Cortex of kidney (tissue), 1 donor: ENCODE measurements at places on chromosomes 4 and X.

GRCh38 chr4:17968721-17969120, 52.8 kb downstream of the LCORL start:
- no peak for DNase-seq

DNA sequence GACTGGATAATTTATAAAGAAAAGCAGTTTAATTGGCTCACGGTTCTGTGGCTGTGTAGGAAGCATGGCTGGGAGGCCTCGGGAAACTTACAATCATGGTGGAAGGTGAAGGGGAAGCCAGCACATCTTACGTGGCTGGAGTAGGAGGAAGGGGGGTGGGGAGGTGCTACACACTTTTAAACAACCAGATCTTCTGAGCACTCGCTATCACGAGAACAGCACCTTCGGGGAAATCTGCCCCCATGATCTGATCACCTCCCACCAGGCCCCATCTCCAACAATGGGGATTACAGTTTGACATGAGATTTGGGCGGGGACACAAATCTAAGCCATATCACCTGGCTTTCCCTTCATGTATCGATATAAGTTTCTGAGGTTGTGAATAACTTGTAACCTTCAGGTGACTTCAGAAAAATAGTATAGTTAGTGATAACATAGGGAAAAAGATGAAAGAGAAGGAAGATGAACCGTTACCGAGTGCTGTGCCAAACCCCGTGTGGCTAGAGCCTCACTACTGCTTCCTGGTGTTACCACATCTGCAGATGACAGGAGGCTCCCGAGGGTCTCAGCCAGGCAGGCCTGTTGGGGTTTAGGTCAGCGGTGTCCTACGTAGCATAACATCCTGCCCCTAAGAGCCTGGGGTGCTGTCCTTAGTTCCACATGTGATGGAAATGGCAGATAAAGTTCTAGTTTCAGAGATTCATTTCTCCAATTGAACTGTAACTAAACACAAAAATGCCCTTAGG, 103.5 kb downstream of the TNIP2 start:
- DNase-seq, result no peak

DNA sequence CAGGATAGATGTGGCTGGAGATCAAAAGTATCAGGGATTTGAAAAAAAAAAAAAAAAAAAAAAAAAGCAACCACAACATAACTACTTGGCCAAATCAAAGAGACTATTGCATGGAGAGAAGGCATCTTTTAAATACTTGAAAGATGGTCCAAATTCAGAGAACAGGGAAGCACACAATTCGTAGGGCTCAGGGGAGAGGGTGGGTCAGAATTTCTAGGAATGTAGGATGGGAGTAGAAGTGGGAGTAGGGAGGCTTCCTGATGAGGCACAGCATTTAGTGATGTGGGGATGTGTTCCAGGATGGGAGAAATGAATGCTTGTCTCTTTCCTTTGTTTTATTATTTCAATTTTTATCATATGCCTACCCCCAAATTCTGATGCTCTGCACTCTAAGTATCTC, 36.3 kb downstream of the RTL3 start:
- no peak for DNase-seq

DNA sequence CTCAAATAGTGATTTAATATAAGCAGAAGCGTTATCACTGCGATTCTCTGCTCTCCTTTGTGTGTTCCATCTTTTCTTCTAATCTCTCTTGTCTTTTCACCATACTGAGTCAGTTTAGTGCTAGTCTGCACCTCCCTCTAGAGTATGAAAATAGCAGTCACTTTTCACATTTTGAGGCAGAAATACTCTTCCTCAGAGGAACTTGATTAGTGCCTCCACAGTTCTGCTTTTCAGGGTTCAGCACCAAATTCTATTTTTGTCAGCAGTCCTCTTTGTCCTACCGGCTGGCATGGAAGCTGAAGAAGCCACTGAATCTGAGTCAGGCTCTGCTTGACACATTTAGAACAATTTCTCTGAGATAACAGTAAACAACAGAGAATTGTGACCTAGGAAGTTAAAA, 49.7 kb upstream of the ANKRD17 start:
- DNase-seq, result no peak

- no peak for DNase-seq
Observed at GRCh38 chr4:80173401-80173800, 23.9 kb upstream of the PRDM8 start.

DNA sequence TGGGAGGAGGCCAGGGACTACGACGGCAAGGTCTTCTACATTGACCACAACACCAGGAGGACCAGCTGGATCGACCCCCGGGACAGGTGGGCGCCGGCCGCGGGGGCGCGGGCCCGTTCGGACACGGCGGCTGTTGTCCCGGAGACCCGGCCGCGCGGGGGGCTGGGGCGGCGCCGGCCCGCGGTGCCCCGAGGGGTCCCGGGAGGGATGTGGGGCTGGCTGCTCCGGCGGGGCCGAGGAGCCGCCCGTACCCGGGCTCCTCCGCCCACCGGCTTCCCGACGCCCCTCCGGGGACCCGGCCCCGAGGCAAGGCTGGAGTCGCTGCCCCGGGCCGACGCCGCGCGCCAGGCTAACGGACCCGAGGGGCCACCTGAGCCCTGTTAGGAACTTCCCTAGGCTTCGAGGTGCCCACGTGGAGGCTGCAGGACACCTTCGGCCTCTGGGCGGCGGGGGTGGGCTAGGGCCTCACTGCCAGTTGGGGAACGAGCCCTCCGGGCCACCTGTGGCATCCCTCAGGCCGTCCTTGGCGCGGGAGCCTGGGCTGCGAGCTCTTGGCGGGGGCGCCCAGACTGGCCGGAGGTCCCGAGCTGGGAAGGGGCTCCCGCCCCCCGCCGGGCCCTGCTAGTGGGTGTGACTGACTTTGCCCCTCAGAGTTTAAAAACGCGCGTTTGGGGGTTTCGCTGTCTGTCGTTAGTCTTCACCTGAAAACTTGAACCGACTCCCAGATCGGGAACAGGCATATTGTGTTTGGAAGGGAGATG, 660 bp downstream of the WWC2 start:
- no peak for DNase-seq

DNA sequence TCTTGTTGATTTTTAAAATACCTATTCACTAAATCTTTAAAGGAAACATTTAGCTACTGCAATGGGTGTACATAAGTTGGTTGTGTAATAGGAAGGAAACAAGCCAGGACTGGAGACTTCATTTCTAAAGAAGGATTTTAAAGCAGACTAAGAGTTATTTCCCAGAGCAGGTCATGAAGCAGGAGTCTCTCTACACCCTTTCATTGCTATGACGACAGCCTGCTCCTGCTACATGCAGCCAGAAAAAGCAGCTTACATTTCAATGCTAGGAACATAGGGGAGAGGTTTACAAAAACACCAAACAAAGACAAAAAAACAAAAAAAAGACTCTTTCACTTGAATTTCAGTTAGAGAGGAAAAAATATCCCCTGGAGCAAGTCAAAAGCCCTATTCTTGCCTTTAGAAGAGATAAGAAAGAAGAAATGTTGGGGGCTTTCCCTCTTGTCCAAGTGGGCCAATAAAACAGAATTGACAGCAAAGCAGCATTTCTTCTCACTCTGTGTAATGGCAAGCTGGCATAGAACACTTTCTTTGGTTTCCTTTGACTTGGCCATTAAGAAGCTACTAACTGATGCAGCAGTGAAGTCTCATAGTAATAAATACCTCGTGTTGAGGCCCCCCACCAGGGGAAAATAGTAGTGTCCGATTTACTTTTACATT, 3.4 kb downstream of the SPARCL1 start:
- DNase-seq, result no peak

- no peak for DNase-seq
Observed at GRCh38 chrX:149825424-149825823, 43.7 kb downstream of the MAGEA9 start.

- no peak for DNase-seq
Observed at GRCh38 chrX:15245896-15246295, 24.0 kb downstream of the ASB9 start.

GRCh38 chr4:19508442-19508841, 743.3 kb upstream of the SLIT2 start:
- DNase-seq, result no peak

GRCh38 chrX:150648296-150648940, 44.8 kb upstream of the MTMR1 start:
- DNase-seq, result no peak

GRCh38 chr4:6367371-6367851, 97.8 kb downstream of the WFS1 start:
- no peak for DNase-seq

- no peak for DNase-seq
Observed at GRCh38 chrX:11619441-11619840, 46.3 kb downstream of the ARHGAP6 start.

DNA sequence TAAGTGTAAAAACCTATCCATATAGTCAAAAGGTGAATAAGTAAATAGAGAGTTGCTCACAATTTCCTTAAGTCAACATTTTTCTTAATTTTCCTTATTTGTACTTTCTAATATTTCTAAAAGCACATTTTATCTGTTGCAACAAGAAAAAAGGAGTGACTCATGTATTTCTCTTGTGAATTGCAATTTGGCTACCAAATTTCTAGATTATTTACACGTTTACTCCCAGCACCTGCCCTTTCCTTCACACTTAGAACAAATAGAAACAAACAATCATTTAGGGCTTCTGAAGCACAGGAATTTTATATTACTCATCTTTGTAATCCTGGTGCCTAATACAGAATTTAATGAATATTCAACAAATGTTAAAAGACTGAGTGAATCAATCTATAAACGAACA, 22.2 kb downstream of the BTC start:
- DNase-seq, result no peak

- no peak for DNase-seq
Observed at GRCh38 chrX:6465756-6466155, 69.2 kb downstream of the VCX3A start.

- DNase-seq, result no peak
Observed at GRCh38 chrX:143017272-143017671, 8.5 kb upstream of the SPANXN4 start.

DNA sequence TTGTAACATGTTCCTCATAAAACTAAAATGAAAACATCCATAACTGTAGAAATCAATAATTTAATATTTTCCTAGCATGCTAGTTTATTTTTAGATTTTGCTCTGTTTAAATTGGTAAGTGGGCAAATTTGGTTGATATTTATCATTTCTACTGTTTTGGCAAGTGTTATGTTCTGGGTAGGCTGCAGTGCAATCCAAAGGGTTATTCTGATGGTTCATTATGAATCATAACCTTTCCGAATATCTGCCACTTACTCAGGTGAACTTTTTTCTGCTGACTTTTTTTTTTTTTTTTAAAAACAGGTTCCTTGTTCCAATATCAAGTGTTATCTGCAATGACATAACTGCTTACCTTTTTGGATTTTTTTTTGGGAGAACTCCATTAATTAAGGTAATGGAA, 52.0 kb downstream of the CDS1 start:
- no peak for DNase-seq

GRCh38 chr4:145851511-145852201, 87.0 kb downstream of the ZNF827 start:
- no peak for DNase-seq

- no peak for DNase-seq
Observed at GRCh38 chrX:45766981-45767501, 566.4 kb upstream of the DIPK2B start.

DNA sequence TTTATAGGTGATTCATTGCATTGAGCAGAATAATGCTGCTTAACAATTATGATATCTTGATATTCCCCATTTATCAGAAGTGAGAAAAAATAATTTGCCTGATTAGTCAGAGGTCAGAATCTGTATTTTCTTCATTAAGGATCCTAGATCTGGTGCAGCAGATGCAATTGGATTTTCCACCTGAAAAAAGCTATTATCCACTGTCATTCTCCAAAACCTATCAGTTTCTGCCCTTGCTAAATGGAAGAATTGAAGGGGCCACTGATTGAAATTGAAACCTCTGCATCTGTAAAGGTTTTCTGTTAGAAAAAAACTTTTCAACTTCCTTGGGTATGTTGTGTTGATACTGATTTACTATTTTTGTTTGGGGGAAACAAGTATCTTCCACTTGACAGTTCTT, 636.0 kb upstream of the NDST4 start:
- no peak for DNase-seq

GRCh38 chrX:11791537-11791936, 33.5 kb downstream of the MSL3 start:
- DNase-seq, result no peak

GRCh38 chrX:18422886-18423285, 2.5 kb upstream of the CDKL5 start:
- no peak for DNase-seq

DNA sequence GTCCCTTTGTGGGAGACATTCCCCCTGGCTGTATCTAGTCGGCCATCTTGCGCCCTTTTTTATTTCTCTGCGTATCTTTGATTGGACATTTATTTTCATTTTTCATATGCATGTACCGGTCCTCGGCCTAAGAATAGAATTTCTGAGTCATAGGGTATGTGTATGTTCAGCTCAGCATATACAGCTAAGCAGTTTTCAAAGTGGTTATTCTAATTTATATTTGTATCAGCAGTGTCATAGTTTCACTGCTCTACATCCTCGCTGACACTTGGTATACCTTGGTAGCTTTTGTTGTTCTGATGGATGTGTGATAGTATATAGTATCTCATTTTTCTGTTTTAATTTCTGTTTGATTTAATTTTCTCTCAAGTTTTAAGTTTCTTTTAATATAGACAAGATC, 38.7 kb downstream of the BEX3 start:
- DNase-seq, result no peak

- no peak for DNase-seq
Observed at GRCh38 chrX:138872537-138872936, 161.0 kb upstream of the FGF13 start.

- DNase-seq, result no peak
Observed at GRCh38 chr4:22596409-22596808, 80.5 kb upstream of the ADGRA3 start.

GRCh38 chr4:152278505-152279233, 257.2 kb downstream of the FBXW7 start:
- no peak for DNase-seq

- no peak for DNase-seq
Observed at GRCh38 chrX:16786791-16787735, 797 bp downstream of the TXLNG start.

- no peak for DNase-seq
Observed at GRCh38 chr4:14308229-14308651, 680.7 kb upstream of the BOD1L1 start.

- no peak for DNase-seq
Observed at GRCh38 chrX:54043056-54043455, 1.2 kb downstream of the PHF8 start.

- DNase-seq, result no peak
Observed at GRCh38 chr4:2700031-2700430, 56.1 kb downstream of the TNIP2 start.

DNA sequence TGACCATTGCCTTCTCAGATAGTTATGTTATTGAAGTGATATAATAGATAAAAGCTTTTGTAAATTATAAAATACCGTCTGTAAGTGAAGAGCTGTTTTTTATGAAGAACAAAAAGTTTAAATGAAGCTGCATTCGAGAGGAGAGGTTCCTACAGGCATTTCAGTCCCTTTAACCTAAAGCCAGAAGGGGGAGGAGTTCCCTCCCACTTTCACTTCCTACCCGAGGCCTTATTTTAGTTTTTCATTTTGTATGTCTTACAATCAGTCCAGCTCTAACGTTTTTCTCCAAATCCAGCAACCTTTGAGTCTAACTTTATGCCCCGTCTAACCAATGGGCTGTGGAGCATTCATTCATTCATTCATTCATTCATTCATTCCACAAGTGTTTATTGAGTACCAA, 16.5 kb upstream of the SOX3 start:
- DNase-seq, result no peak
